CD4-positive, alpha-beta memory T cell (primary cell): ENCODE measurements at places on chromosomes 7 and 10. TPM values are rescaled to one million over a fixed set of nuclear protein-coding genes. Genes with fewer than 3 reads are reported as not detected.
A peak's percentile ranks its signal among the peaks of the same experiment; 100 is the strongest.

GRCh38 chr10:113126229-113127201 is 176.5 kb downstream of the TCF7L2 start:
- DNase-seq: peak; percentile 29

DNA sequence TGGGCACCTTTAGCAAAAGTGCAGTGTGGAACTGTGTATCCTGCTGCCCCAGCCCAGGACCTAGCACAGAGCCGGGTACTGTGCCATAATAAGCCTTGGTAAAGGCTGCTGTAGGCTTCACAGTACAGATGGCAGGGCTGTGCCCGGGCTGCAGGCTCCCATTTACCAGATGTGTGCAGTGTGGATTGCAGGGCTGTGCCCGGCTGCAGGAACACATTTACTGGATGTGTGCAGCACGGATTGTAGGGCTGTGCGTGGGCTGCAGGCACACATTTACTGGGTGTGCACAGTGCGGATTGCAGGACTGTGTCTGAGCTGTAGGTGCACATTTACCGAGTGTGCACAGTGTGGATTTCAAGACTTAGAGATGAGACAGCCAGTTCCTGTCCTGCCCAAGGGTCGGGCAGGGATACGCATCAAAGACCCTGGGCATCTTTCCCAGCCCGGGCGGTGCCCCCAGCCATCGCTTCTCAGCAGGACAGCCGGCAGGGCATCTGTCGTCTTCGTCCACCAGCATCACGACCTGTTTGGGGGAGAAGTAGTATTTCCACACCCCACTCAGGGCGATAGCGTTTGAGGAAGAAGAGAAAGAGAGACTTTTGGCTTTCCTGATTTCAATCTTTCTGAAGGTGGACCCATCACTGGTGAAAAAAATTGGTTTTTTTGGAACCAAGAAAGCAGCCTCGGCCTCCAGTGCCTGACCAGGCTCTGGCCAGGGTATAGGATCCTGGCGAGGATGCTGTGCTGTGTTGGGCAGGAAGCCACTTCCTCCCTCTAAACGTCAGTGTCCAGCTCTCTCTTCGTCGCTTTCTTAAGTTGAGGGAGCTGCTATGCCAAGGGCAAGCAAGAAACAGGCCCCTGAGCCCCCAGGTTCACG is 180.8 kb downstream of the CUX1 start:
- DNase-seq: no peak

DNA sequence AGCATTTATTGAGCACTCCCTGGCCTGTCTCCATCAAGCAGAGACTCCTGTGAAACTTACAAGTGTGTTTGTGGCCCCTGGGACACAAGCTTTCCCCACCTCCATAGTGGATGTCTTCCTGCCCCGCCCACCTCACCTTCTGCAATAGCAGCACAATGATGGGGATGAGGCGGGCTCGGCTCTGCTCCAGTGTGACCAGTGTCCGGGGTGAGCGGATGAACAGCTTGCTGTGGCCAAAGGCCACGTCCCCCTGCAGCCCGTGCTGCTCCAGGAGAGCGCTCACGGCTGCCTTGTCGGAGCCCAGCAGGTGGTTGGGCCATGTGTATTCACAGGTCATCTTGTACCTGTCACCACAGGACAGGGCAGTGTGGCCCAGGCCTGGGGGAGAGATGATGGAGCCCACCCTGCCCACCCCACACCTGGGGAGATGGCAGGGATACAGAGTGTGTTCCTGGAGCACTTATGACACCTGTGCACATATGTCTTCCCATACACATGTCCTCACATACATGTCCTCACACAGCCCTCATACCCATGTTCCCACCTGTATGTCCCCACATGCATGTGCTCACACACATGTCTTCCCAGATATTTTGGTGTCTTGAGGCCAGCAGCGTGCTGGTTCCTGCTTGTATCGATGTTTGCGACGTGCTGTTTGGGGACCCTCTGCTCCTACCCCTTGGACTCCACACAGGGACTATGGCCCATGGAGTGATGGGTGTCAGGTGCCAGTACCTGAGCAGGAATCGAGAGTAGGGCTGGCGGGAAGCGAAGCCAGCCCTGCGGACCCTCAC is 12.7 kb downstream of the MYO1G start:
- DNase-seq: no peak

DNA sequence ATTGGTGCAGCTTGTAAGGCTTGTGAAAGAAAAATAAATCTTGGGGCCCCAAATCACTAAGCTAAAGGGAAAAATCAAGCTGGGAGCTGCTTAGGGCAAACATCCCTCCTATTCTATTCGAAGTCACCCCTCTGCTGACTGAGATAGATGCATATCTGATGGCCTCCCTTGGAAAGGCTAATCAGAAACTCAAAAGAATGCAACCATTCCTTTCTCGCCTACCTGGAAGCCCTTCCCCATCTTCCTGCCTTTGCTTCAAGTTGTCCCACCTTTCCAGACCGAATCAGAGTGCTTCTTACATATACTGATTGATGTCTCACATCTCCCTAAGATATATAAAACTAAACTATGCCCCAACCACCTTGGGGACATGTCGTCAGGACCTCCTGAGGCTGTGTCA is 240.3 kb downstream of the SKIDA1 start:
- DNase-seq: no peak

ANKIB1 gene
- total RNA-seq: 78.5 TPM

ANKRD7 gene
- total RNA-seq: not detected

GRCh38 chr7:155357573-155358041 is 59.9 kb downstream of the INSIG1 start:
- no peak for DNase-seq

GRCh38 chr10:34292194-34292565 is 522.9 kb downstream of the PARD3 start:
- no peak for DNase-seq
